ENCODE measurements at places on chromosomes 2 and 18. TPM values are rescaled to one million over a fixed set of nuclear protein-coding genes. Genes with fewer than 3 reads are reported as not detected.

DNA sequence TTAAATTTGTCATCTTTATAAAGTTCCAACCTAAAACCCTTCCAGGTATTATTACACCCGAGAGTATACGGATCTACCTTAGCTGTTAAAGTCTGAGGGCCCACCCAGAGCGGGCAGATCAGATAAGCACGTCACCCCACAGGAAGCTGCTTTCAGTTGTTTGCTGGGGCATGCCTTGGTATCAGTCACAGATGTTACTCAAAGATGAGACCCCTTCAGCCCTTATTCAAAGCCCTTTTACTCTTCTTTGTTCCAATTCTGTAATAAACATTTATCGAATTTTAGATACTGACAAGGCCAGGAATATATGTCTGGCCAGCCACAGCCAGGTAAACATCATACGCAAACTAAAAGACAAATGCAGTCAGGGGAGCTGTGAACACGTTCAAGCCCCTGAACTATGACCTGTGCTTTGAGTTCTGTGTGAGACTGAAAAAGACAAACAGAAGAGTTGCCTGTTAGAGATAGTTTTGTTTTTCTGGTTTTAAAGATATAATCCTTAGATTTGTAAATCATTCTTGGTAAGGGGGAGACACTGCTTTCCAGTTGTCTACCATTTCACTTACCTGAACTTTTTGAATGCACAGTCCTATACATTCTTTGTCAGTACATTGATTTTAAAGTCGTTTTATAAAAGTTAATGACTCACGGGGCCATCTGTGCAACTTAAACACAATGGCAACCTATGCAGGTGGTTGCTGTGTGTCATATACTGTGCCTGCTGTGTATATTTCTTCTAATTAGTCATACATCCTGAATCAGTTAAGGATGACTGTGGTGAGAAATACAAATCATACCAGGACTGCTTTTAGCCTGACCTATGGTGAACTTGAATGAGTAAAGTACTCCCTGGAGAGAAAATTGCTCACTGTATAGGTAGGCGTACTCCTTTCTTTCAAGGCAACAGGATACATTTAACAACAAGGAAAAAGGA, 100.5 kb upstream of the ITPRID2 start:
- peak; percentile 30 for DNase-seq

DNA sequence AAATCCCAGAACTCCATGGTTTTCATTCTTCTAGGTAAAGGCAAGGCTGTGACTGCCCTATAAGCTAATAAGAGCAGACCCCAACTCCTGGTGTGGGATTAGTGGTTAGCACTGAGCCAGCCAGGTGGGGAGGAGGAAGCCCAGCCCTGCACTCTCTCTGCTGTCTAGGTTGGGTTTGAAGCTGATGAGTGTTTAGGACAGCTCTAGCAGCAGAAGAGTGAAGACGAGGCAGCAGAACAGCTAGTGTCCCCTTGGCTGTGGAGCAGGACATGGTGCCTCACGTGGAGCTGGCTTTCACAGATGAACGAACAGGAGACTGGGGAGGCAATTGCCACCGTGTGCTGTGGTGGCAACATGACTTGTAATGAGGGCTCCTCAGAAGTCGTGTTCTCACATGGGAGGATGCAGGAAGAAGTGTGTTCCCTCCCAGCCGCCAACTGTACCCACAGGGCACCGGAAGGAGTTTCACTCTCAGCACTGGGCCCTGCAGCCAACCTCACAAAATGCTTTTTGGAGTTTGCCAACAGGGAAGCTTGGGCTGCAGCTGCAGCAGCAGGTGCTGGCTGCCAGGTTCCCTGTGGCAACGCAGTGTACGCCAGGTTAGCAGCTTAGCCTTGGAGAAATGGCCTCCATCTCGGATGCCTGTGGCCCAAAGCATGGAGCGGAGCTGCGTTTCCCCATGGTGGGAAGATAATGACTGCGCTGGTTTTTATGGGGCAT, 328.2 kb downstream of the SETBP1 start:
- DNase-seq = no peak

DNA sequence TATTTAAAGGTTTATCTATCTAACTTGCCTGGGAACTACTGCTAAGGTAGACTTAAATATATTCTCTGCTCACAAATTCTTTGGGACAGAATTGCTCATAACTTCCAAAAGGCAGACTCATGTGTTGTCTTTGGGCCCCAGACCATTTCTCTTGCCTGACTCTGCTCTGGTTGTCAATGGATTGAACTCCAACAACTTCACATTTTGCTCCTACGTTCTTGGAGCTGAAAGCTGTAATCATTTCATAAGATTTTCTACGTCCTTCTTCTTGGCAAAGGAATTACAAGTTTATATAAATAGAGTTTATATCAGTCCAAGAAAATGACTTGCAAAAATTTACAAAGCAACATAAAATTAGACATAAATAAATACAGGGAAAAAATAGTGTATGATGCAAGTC, 32.9 kb upstream of the PPM1B start:
- DNase-seq = no peak

DNA sequence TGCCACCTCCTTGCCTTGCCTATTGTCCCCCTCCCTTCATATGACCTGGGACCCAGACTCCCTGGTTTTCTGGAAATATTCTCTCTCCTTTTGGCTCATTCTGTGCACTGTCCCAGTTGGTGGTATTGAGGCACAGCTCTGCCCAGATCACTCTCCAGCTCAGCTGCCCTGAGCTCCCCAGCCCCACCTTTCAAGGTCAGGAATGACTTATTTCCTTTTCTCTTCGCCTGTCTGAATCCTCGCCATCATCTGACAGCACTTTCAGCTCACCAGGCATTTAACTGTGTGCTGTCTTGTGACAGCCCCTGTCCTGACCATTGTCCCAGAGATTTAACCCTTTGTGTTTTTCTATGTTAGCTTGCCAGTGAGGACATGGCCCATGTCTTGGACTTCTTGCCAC, 133.0 kb downstream of the MSH2 start:
- DNase-seq = no peak

- no peak for DNase-seq
These were observed 35.4 kb upstream of the GPR17 start for GRCh38 chr2:127610561-127610960.

DNA sequence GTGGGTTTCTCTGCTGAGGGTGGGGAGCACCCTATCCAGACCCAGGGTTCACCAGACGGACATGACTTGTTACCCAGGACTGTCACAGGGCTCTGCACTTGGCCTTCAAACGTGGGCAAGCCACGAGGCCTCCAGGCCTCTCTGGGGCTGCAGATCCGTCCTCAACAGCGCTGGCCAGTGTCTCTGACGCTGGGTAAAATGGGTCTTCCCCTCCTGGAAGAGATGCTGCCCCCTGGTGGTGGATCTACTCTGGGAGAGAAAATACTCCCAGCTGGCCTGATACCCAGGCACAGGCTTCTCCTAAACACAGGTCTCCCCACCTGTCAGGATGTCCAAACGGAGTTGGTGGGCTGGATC, 3.7 kb downstream of the GPR17 start:
- no peak for DNase-seq

- no peak for DNase-seq
These were observed 10.3 kb upstream of the CHST10 start for GRCh38 chr2:100427627-100428258.

- peak; percentile 39 for DNase-seq
These were observed 131.4 kb upstream of the SLC1A4 start for GRCh38 chr2:64857581-64858471.

DNA sequence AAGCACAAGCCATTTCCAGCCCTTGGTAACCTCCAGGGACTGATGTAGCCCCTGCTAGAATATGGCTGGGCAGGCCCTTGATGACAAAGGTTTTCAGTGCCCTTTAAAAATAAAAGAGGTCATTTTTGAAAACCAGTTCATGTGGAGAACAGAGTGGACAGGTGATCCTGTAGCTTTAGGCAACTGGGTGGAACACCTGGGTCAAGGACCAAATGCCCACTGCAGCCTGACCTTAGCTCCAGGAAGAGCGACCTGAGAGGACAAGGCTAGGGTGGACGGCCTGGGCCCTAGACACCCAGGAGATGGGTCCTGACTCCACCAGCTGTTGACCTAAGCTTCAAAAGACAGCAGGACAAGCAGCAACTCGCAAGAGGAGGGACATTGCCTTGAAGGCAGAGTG, 116.6 kb downstream of the LIPG start:
- DNase-seq = no peak

The CD207 gene
- 5.3 TPM for total RNA-seq

The TET3 gene
- total RNA-seq = 15.9 TPM

The IL37 gene
- 2.0 TPM for total RNA-seq

The KIAA2012 gene
- total RNA-seq = 0.10 TPM

The ZNF516 gene
- total RNA-seq = 24.4 TPM

The AMER3 gene
- total RNA-seq = under 0.01 TPM

Data from skin of body (tissue), 3 donors.